Globus pallidus (tissue), 1 donor: ENCODE measurements at places on chromosomes 6 and 20.

DNA sequence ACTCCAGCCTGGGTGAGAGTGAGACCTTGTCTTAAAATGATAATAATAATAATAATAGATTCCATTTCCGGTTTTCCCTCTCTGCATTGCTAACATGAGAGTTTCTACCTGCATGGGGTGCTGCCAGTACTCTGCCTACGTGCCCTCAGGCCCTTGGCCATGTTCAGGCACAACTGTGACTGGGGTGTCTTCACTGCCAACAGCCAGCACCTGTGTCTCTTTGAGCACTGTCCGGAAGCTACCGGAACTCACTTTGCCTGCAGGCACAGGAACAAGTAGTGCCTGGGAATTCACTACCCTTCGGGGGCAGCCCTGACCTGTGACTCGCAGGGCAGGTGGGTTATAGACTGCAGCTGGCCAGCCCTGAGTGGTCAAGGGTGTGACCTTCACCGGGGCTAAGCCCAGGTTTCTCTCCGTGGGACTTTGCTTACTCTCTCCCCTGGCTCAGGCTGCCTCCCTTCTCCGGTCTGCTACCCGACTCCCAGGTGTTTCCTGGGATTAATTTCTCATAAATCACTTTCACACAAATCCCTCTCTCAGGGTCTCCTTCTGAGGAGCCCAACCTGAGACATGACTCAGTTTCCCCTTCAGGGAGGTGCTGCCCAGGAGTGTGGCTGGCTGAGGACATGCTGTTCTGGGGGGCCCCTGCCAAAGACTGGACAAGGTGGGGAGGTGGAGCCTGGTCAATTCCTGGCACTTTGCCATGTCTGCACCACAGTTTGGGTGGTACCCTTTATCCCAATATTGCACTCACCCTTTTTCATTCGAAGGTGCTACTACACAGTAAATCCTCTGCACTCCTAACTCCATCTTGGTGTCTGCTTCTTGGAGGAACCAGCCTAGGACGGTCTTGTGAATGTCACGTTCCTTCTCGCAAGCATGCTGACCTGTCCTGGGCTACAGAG, 79.5 kb upstream of the RALGAPA2 start:
- no peak for DNase-seq

- no peak for DNase-seq
These were observed 18.3 kb upstream of the NHSL1 start for GRCh38 chr6:138517635-138518034.

DNA sequence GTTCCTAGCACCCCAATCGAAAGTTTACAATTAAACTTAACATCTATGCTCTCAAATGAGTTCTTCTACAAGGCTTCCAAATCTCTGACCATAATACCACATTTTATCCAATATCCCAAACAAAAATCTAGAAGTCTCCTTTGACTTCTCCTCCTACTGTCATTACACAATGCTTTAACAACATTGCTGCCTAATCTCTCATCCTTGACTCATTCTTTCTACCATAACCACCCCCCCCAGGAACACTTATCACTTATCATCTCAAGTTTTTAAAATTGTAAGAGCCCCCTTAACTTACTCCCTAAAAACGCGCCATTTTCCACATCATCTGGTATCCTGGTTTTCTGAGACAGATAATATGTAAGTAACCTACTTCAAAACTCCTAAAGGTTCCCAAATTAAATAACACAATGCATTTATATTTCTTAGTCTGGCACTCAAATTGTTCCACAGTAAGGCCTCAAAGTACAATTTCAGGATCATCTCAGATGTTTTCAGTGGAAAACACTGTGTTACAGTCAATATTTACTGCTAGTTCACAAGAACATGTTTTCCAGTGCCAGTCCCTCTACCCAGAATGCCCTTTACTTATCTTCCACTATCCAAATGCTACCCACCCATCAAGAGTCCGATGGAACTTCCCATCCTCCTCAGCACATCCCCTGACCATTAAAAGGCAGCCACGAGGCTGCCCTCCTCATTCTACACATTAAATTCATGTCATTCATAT, 308.2 kb upstream of the THEMIS start:
- no peak for DNase-seq

DNA sequence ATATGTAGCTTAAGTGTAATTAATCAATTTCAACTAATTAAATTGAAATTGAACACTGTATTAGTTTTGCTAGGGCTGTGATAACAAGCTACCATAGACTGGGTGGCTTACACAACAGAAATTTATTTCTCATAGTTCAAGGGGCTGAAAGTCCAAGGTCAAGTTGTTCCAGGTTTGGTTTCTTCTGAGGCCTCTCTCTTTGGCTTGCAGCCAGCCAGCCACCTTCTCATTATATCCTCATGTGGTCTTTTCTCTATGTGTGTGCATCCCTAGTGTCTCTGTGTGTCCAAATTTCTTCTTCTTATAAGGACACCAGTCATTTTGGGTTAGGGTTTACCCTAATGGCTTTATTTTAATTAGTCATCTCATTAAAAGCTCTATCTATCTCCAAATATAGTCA, 611.7 kb downstream of the UTRN start:
- DNase-seq: no peak

DNA sequence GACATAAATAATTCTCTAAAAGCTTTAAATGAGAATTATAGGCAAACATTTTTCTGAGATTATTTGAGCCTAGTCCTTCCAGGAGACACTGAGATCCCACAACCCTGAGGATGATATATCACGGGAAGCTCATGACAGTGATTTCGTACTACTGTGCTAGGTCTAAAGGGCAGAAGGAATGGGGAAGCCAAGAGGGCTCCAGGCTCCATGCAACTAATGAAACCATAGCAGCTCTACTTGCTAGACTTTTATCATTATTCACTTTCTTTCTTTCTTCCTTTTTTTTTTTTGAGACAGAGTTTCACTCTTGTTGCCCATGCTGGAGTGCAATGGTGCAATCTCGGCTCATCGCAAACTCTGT, 57.3 kb upstream of the SGK1 start:
- no peak for DNase-seq

GRCh38 chr6:52574709-52575501, 2.0 kb downstream of the TRAM2 start:
- DNase-seq: no peak

- DNase-seq: no peak
These were observed 56.3 kb upstream of the OLIG3 start for GRCh38 chr6:137550535-137550934.

DNA sequence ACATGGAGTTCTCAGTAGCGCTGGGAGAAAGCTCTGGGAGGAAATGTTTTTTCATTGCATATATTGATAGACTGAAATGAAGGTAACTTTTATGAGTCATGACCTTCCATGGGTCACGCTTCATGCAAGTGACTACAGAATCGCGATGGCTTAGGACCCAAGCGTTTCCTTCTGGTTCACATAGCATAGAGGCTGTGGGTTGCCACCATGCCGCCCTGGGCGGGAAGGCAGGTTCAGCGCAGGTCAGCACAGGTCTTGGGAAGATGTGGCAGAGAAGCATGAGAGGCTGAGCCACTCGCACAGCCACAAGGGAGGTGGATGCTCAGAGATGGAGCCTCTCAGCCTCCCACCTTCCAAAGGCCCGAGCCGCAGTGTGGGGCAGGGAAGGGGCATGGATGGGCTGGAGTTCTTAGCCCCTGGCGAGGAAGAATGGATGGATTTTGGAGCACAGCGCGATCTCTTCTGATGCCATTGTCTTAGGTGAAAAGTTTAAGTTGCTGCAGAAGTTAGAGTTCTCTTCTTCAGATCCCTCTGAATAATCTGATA, 219.5 kb downstream of the SMOC2 start:
- no peak for DNase-seq

DNA sequence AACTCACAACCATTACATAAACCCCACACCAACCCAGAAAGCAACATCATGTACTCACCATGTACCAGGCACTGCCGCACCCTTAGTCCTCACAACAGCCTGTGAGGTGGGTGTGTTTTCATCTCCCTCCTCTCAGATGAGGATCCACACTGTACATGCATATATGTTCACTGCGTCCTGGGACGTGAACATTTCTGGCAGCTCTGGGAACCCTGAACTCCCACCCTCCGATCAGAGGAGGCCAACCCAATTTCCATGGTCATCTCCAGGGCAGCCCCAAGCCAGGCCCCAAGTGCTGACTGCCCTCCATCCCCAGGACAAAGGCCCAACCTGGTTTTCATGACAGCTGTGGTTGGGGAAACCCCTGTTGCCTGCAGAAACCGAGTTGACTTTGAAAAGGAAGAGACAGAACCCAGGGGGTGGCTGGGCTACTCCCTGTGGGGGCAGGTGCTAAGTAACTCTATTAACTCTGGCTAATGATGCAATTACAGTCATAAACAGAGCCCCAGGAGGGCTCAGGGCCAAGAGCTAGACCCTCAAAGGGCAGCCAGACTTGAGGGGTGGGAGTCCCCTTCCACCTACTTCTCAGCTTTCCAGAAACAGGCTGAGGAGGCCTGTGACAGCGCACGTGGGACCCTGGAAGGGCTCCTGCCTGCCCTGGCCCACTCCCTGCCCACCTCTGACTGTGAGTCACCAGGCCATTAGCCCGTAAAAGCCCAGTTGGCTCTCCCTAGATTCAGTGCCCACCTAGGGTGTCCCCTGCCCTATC, 2.6 kb downstream of the TFEB start:
- DNase-seq: peak; percentile 53

GRCh38 chr6:137910424-137910834, 43.4 kb downstream of the TNFAIP3 start:
- no peak for DNase-seq

GRCh38 chr6:12483712-12484111, 193.6 kb downstream of the EDN1 start:
- DNase-seq: no peak

- no peak for DNase-seq
These were observed 71.7 kb upstream of the ZMYND8 start for GRCh38 chr20:47428164-47428563.

- DNase-seq: no peak
These were observed 488.6 kb upstream of the SULF2 start for GRCh38 chr20:48273843-48274242.

GRCh38 chr20:63525185-63525584, 4.6 kb downstream of the PPDPF start:
- no peak for DNase-seq

- DNase-seq: no peak
These were observed 38.2 kb downstream of the MBOAT1 start for GRCh38 chr6:20173833-20174792.

GRCh38 chr20:58131551-58132142, 96.8 kb downstream of the ANKRD60 start:
- DNase-seq: peak; percentile 20

DNA sequence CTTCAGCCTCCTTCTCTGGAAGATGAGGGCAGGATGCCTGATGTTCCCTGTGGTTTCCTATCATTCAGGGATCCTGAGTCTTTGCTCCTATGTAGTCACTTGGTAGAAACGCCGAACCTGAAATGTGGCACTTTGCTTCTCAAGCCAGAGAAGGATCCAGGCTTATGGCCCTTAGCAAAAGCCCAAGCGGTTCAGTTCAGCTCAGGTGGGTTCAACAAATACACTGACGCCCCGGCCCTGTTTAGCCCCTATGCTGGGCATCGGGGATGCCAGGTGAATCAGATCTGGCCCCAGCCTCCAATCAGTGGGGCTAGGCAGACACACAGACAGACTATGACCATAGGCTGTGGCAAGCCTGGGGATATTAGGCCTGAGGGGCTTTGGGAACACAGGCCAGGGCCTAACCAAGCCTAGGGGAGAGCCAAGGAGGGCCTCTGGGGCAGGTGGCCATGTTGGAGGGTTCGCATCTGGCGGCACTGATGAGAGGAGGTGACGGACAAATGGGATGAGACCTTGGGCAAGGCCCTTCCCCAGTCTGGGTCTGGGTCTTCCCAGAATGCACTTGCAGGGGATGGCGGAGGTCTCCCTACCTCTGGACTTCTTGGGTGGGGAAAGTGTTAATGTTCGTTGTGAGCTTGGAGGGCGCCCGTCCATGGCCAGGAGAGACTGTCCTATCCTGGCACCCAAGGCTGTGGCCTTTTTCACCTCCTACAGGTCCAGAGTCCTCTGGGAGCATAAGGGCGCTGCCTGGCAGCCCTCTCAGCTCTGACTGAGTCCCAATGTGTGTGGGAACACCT, 17.6 kb upstream of the SRC start:
- DNase-seq: no peak

- DNase-seq: no peak
These were observed 275.0 kb upstream of the FLRT3 start for GRCh38 chr20:14612391-14612790.

DNA sequence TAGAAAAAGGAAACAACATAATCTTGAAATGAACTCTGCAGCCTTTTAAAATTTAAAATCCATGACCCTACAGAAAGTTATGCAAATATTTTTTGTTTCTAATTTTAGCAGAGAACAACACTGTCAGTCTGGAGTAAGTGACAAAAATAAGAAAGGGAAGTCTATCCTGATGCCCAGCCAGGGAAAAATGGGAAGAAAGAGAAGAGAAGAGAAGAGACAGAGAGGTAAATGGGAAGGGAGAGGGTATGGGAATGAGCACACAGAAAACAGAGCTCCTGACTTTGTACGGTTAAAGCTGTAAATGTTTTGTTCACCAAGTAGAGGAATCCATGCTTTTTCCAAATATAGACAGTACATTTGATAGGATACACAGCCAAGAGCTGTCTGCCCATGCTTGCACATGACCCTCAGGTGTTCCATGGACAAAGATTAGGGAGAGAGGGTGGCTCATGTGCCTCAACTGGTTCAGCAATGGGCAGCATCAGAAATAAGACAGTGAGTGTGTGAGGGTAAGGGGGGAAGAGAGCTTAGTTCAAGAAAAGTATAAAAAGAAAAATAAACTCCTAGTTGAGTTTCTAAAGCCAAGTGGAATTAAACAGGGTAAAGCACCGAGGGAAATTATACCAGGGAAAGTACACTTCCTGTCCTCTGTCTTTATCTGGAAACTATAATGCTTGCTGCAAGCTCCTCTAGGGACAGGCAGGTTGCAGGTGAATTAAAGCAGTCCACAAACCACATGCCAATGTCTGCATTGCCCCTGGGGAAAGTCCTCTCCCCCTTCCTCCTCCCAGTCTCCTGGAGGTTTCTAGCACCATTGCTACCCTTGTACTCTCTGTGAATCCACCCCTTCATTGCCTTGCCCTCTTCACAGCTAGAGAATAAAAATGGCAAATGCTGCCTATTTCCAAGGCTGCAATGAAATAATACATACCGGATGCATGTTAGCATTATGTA, 30.0 kb downstream of the MAP3K5 start:
- no peak for DNase-seq

- peak; percentile 16 for DNase-seq
These were observed 7.5 kb upstream of the GGTLC1 start for GRCh38 chr20:23995905-23996666.

GRCh38 chr6:121799574-121799973, 364.1 kb downstream of the GJA1 start:
- no peak for DNase-seq

- DNase-seq: peak; percentile 79
These were observed 23.1 kb upstream of the BMP7 start for GRCh38 chr20:57289391-57290177.

GRCh38 chr6:156421933-156422332, 355.2 kb upstream of the ARID1B start:
- DNase-seq: no peak

DNA sequence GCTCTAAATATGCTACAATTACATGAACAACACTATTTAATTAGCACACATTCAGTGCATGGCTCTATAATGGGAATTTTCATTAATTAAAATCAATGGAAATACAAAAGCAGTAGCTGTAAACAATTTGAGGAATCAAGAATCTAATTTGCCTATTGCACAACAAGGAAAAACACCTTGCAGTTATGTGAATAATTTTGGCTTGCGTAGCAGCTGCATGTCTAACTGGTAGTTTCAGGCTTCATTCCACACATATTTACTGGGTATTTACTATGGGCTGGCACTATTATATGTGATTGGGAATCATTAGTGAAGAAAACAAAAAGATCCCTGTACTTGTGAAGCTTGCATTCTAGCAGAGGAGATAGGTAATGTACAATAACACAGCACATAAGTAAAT, 26.4 kb downstream of the KIF6 start:
- DNase-seq: no peak

- no peak for DNase-seq
These were observed 171.7 kb downstream of the CLIC5 start for GRCh38 chr6:45843848-45844521.
